ENCODE measurements at places on chromosomes 4 and X.

- no peak for DNase-seq
Measured at GRCh38 chr4:72468904-72469502, 100.0 kb downstream of the ADAMTS3 start.

DNA sequence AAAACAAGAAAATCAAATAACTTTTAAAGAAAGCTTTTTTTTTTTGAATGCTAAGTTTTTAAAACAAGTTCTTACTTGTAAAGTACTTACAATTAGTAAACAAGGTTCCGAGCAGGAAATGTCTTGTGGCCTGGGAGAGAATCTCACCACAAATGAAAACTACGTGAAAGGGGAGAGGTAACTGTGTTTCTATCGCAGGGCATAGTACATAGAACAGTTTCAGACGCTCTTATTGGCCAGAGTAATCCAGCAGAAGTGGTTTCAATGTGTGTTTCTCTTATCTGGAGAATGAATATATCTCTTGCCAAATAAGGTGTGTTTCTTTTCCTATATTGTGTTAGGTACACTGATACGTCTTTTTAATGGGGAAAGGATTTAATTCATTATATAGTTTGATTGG lies at the start of gene PLAC8:
Gene PLAC8, minus strand, starts transcription at position 154 of the 400 bp plus-strand sequence. CDS start 6,808 bp downstream, outside the sequence.
- no peak for DNase-seq

GRCh38 chr4:3877236-3877635 lies 111.1 kb downstream of the ADRA2C start:
- no peak for DNase-seq

DNA sequence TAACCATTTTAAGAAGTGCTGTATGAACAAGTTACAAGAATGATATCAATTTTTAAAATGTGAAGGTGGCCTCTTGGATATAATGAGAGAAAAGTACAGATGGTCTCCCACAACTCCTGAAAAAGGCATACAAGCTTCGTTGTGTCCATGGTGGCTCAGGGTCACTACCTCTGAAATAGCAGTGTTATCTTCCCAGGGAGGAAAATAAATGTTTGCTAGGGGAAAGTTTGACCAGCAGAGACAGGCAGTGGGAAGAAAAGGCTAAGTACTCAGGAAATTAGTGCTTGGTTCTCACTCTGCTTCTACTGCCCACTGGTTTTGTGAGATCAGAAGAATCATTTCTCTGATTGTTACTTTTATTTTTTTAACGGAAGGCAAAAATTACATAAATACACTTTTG lies 39.4 kb downstream of the PPP1R2C start:
- DNase-seq, result no peak

GRCh38 chrX:136863826-136864225 lies 16.7 kb downstream of the RBMX start:
- no peak for DNase-seq
